ENCODE measurements at places on chromosomes 7 and 10.

DNA sequence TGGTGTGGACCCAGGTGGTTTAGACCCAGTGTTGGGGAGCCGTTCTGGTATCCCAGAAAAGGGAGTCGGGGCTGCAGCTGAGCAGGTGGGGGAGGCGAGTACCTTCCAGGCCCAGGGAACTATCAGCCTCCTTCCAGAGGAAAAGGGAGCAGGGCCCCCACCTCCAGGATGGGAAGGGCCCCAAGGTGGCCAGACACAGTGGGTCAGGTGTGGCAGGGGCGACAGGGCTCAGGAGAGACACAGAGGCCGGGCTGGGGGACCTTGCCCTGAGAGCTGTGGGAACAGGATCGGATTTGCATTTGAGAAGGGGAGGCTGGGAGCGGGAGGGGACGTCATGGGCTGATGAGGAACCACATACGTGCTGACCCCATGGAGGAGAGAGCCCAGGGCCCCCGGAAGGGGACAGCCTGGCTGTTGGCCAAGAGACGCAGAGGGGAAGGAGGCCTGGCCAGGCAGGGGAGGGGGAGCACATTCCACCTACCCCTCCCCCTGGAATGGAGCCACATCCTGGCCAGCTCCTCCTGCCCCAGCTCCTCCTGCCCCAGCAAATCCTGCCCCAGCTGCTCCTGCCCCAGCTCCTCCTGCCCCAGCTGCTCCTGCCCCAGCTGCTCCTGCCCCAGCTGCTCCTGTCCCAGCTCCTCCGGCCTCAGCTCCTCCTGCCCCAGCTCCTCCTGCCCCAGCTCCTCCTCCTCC, 9.7 kb upstream of the TTYH3 start:
- no peak for DNase-seq

DNA sequence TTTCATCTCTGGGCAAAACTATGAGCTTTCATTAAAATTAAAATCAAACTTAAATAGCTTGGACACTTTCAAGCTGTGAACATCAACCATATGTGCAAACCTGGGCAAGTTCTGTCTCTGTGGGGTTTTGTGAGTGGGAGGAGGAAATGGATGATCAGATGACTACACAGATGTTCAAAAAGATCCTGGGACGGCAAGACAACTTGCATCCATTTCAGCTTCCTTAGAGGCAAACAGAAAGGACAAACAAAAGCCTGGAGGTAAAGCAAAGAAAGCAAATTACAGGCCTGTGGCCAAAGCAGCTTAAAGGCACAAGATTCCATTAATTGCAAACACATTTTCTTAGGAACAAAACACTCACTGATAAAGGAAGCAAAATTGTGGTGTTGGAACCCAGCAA, 222.2 kb downstream of the NEBL start:
- DNase-seq, result no peak

- no peak for DNase-seq
Observed at GRCh38 chr10:129467359-129468064, 471 bp downstream of the MGMT start.

DNA sequence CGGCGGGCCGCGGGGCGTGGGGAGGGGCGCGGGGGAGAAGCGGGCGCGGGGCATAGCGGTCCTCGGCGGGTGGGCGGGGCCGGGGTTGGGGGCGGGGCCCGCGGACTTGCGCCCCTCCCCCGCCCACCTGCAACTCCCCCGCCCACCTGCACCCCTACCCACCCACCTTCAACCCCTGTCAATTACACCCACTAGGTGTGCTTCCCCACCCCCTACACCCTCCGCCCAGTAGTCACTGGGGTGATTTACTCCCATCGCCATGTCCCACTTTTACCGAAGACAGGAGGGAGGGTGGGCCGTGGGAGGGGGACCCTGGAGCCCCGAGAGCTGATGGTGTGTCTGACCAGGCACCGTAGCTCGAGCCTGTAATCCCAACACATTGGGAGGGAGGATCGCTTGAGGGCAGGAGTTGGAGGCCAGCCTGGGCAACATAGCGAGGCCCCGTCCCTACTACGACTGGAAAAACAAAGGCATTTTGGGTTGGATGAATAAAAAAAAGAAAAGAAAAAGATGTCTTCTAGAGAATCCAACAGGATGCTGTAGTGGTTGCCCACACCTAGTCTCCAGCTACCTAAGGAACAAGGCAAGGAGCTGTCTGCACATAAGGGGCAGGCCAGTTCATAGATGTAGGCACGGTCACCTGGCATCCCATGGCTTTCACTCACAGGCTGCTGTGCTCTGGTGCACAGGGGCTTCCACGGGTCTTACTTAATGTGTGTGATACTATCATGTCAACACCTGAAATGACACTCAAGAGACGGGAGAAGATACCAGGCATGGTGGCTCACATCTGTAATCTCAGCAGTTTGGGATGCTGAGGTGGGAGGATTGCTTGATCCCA, 761 bp downstream of the KCTD7 start:
- DNase-seq, result no peak

GRCh38 chr7:151551820-151552219, 32.1 kb upstream of the RHEB start:
- DNase-seq, result no peak

GRCh38 chr7:130921391-130922180, 187.6 kb upstream of the KLF14 start:
- no peak for DNase-seq

DNA sequence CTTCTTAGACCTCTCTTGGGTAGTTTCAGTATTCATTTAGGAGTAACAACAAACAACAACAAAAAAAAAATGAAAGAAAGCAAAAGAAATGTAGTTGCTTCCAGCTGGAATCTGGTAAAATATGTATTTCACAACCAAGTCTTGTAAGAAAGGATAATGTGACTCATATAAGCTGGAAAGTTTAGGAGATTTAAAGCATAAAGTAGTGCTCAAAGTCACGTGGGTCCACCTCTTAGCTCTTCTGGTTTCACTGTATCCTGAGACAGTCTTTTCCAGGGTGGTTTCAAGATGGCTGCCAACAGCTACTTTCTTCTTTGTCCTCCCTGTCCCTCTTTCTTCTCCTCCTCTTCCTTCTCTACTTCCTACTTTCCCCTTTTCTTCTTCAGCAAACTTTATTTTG, 69.5 kb upstream of the CDK13 start:
- no peak for DNase-seq

DNA sequence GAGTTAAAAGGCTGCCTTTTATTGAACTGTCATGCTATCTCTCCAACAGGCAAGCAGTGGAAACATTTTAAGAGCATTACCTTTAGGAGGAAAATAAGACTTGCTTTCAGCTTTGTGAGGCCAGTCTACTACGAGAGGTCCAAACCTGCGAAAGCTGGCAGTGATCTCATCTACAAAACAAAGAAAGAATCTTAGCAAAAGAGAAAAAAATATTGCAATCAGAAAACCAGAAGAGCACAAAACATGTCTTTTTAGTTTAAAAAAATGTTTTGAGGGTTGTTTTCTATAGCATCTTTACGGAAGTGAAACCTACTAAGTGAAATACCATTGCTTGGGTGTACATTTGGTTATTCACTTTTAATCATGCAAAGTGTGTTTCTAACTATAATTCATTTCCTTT, 147.9 kb downstream of the CPEB3 start:
- no peak for DNase-seq

- no peak for DNase-seq
Observed at GRCh38 chr10:70537398-70538194, 59.0 kb downstream of the PALD1 start.

DNA sequence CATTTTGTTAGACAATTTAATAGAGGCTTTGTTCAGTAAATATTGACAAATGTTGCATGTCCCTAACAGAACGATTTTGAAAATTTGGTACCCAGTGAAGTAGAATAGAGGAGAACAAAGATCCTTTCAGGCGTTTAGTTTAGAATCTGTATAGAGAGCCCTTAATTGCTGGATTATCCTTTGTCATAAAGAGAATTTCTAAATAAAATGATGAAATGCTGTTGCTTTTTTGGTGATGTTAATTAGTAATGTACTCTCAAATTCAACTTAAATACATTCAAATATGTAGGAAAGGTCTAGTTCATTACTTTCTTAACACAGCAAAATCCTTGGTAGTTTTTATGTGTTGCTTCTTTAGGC, 1.2 kb downstream of the LUC7L2 start:
- no peak for DNase-seq

DNA sequence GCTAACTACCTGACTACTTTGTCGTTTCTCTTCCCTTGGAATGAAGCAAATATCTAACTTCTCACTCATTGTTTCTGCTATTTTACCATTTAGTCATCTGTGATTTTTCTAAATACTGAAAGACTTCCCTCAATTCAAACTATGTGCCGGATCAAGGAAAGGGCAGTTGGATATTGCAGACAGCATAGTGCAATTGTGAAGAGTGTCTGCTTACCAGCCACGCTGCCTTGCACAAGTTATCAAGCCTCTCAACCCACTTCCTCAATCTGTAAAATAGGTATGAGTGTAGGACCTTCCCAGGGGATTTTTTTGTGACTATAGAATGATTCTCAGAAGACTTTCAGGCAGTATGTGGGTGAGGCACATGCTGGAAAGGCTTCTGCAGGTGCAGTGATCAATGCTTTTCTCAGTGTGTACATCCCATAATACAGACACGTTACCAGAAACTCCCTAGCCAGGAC, 54.3 kb downstream of the EGFR start:
- DNase-seq, result no peak

- peak; percentile 7 for DNase-seq
Observed at GRCh38 chr7:7653593-7654187, 13.1 kb downstream of the UMAD1 start.

GRCh38 chr7:80312139-80312661, 177.6 kb downstream of the GNAI1 start:
- DNase-seq, result peak; percentile 25

DNA sequence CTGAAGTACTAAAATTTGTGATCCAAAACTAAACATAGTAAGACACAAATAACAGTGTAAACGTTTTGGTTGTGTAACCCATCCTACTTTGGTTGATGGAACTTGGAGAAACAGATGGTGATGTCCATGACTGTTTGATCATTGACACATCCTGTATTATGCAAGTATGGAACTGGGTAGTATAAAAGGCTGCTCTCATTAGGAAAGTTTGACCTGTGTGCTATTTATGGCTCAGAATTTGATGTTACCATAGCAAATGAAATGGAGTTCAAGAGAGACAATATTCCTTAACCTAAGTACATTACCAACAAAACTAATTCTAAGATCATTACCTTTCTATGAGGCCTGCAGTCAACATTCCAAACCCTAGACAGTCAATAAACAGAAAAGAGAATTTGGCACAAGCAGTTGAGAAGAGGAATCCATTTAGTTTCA, 39.9 kb downstream of the DKK1 start:
- DNase-seq, result no peak

DNA sequence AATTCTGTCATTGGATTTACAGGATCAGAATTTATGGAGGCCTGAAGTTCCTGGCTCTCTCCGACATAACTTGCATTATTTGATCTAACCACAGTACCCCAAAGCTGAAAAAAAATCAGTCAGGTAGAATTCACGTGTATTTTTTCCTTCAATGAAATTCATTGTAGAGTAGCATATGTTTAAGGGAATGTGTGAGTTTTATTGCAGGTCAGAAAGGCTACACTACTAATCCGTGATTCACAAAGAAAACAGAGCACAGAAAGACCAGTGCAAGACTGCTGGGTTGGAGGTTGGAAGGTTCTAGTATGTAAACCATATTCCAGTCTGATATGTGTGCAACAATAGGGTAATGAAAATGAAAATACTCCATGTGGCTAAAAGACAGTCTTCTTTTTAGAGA, 247.0 kb upstream of the FERD3L start:
- DNase-seq, result no peak

DNA sequence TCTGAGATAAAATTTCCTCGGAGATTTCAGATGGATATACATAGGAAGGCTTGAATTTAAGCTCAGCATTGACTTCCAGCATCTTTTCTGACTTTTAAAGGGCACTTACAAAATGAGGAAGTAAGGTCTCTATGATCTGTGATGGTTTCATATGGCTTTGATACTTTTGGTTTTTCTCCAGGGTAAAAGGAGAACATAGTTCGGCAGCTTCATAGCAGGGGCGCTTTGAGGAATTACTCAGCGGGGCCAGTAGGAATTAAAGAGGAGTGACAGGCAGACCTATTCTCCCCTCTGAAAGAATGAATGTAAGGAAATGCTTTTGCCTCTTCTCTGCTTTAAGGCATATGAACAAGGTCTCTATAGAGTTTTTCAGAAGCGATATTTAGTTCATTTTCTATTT, 80.0 kb upstream of the PCDH15 start:
- DNase-seq, result no peak

DNA sequence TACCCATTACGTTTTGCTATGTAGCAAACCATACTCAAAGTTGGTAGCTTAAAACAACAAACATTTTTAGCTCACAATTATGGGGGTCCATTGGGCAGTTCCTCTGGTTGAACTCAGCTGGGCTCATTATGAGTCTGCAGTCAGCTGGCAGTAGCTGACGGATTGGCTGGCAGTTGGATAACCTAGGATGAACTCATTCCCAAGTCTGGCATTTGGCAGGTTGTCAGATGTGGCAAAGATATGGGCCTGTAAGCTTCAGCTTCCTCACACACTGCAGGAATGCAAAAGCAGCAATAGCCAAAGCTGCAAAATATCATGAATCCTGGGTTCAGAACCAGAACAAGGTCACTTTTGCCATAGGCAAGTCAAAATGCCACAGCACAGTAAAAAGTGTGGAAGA, 412.2 kb upstream of the SORCS1 start:
- no peak for DNase-seq

- DNase-seq, result no peak
Observed at GRCh38 chr10:101260764-101261481, 31.7 kb upstream of the LBX1 start.

- no peak for DNase-seq
Observed at GRCh38 chr10:33706746-33707145, 372.3 kb upstream of the NRP1 start.

DNA sequence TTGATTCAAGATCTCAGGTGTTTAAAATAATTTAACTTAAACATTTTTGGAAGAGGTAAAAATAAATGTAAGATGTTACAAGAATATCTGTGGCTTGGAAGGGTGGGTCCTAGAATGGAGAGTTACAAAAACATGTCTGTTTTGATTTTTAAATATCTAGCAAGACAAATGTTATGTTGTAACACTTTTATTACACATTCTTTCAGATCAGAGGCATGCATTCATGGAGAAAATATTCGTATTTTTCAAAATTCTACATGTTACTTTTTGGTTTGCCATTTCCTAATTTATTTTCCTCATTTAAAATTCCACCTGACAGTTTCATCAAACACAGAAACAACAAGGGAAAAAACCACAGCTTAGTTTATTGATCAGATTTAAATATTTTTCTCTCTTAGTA, 10.0 kb downstream of the WBP1L start:
- DNase-seq, result no peak

- DNase-seq, result no peak
Observed at GRCh38 chr10:101219946-101220451, 9.3 kb downstream of the LBX1 start.

GRCh38 chr7:55260676-55261385, 104.3 kb upstream of the LANCL2 start:
- no peak for DNase-seq

GRCh38 chr10:61613665-61614064, 49.1 kb upstream of the CABCOCO1 start:
- no peak for DNase-seq

GRCh38 chr10:43126759-43127424, 11.4 kb upstream of the CSGALNACT2 start:
- DNase-seq, result no peak
